SK-MEL-5 (cell line): ENCODE measurements at places on chromosomes 1 and 21.
A peak's percentile ranks its signal among the peaks of the same experiment; 100 is the strongest.

GRCh38 chr1:66258404-66259105, 275.4 kb upstream of the SGIP1 start:
- DNase-seq, result peak; percentile 96

- no peak for DNase-seq
Observed at GRCh38 chr1:150387200-150387599, 23.3 kb downstream of the RPRD2 start.

DNA sequence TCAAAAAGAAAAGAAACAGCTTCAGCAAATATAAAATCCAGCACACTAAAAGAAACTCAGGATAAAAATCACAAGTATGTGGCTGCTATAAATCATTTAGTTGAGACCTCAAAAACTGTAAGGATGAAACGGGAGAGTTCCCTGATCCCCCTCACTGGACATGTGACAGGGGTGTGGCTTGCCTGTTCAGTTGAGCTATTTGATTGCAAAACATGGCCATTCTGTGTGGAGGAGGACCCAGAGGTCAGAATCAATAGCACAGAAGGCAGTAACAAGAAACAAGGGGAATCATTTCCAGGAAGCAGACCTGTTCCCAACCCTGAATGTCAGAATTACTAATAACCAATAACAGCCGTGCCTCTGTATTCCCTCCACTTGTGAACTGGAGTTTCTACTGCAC, 27.9 kb downstream of the RBM11 start:
- peak; percentile 1 for DNase-seq

GRCh38 chr1:35461966-35462651, 95.1 kb downstream of the KIAA0319L start:
- DNase-seq, result no peak

DNA sequence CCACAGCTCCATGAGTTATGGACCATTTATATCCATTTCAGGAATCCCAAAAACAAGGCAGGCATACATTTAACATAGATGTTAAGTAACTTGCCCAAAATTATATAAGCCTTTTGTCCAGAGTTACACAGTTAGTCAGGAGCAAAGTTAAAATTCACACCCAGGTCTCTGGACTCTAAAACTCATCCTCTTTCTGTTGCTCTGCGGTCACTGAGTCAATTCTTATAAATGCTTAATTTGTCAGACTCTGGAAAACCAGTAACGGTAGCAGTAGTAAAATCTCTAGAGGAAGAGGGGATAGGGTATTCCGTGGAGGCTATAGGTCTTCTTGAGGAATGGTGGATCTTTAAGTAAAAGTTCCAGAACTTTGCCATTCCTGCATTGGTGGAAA, 223.6 kb upstream of the JUN start:
- no peak for DNase-seq

DNA sequence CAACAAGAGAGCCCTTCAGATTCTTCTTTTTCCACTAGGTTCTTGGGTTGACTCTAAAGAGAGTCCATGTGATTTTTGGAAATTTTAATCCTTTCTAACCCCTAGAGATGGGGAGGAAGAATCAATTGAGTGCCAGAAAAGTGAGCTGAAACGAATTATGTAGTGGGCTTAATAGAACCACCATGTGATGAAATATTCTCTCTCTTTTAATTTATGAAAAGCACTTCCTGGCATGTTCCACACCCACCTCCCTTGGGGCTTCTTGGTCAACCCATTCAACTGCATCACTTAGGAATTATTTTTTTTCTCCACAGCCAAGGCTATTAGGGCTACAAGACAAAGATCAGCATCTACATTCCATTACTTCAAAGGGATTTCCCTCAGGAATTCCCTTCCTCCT, 79.6 kb downstream of the ZC3H11B start:
- no peak for DNase-seq

DNA sequence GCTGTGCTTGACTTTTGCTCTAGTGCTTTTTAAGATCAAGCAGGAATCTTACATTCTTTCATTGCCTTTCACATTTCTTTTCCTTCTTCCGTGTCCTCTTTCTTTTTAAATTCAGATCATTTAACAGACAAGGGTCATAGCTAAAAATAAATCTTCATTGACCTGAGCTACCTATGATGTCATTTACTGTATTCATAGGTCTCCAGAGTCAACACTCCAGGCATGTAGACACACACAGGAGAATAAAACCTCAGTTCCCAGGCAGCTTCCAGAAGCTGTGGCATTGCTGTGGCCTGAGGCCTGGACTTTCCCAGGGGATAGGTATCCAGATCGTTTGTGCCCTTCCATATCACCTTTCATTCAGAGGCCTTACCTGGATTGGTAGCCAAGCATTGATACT, 38.5 kb upstream of the ENAH start:
- DNase-seq, result peak; percentile 23

- no peak for DNase-seq
Observed at GRCh38 chr1:151739590-151740355, 18.5 kb downstream of the RIIAD1 start.

DNA sequence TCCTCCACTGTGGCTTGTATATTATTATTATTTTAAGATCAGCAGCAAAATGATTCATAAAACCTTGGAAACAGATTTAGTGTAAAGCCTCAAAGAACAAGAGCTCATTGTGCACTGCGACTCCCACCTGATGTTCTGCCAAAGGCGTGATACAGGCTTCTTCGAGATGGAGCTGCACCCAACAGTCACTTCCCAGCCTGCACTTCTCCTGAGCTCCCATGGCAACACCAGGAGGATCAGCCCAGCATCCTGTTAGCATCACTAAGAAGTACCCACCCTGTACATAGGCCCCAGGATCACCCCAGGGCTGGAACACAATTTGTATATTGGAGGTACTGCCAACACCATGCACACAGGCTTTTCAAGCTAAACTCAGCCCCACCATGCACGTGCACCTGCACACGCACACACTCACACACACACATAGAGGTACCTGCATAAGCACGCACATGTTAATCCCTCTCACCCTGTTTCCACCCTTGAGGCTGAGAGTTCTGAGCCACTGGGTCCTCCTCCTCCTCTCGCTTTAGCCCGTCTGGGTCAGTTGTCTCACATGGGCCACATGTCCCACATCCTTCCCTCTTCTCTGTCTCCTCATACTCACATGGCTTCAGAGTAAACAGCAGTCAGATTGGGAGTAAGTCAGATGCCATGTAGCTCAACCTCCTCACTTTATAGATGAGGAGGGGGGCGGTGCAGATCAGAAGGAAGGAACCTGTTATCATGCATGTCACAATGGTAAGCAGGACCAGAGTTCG, 281.9 kb upstream of the POU3F1 start:
- DNase-seq, result no peak

DNA sequence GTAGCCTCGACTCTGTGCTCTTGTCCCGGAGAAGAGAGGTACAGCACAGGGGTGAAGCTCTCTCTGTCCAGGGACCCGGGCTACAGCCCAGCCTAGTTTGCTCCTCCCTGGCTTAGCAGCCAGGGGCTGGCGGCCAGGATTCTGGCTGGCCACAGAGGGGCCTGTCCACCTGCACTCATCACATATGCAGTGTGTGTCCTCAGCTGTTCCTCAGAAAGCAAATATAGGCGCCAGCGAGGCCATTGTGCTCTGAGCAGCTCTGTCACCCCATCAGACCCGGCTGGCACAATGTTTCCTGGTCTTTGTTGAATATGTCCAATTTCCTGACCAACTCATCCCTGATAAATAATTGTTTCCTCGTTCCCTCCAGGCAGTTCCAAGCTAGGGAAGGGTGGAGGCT, 28.5 kb downstream of the KCND3 start:
- no peak for DNase-seq

GRCh38 chr21:39184050-39184980, 1.1 kb upstream of the PSMG1 start:
- DNase-seq, result no peak

DNA sequence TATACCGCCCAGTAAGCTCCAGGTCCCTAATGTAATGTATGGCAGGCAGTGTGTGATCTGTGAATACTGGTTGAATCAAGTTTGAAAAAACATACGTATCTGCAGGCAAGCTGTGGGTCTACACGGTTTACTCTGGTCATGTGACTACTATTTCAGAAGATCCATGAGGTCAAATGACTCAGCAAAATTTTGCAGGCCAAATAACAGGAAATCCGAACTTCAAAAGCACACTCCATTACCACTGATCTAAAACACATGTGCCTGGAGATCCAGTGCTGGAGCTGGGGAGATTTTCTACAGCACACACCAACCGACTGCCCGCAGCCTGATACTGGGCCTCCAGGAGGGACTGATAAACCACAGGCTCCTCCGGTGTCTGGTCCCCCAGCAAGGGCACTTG, 64.5 kb upstream of the SLC44A3 start:
- DNase-seq, result no peak
